Coronary artery (tissue), 2 donors: ENCODE measurements at places on chromosomes 16 and 17.

DNA sequence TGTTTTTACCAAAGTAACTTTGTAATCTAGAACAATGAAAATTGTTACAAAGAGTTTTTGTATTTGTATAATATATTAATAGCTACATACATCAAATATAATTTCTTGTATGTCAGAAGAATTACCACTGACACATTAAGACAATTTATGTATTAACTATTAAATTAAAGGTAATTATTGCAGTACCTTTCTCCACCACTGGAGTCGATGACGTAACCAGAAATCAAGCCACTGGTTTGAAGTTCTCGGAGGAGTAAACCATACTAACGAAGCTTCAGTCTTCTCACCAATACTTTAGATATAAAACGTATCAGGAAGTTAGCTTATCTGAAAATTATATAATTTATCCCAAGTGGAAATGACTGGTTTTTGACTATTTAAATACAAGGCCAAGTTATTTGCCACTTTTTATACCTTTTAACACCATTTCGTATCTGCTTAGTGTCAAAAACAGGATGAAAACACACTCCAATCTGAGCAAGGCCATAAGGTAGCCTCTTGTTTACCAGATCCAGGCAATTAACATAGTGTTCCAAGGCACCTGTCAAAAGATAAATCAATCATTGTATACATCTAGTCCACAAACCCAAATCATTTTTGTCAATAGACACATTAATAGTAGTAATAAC lies 4.3 kb downstream of the POLG2 start:
- DNase-seq: no peak

GRCh38 chr17:35256629-35257028 lies 13.8 kb downstream of the SLFN5 start:
- no peak for DNase-seq

DNA sequence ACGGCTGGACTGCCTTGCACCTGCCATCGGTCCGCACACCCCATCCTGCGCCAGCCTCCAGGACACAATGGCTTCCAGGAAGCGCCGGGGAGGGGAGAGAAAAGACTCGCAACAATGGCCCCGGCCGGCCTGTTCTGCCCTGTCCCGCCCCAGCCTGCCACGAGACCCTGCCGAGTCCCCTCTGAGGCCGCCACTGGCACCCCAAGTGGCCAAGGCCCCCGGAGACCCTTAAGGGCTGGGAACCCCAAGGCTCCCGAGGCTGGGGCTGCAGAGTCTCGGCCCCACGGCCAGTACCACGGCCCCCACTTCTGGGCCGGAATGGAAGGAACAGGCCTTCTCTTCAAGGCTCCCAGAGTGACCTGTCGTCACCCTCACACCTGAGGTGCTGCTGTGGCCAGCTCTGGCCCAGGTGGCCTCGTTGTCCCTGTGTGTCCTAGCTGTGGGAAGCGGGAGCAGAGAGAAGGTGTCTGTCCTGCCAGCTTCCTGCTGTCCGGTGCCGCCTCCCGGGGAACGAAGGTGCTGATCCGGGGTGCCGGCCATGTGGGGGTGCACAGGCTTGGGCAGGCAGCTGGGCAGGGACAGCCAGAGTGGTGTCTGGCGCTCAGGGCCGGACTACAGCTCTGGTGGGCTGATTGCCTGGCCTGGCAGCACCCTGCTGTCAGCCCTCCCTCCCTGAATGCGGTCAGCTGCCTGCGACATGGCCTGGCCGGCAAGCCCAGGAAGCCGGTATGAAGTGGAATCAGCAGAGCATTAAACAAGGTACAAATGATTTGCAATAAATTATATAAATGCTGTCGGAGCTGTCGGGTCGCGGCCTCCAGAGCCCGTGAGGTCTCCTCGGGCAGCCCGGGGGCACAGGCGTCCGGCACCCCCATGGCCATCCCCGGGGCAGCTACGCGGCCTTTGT lies 8.2 kb upstream of the CACNA1H start:
- DNase-seq: no peak

DNA sequence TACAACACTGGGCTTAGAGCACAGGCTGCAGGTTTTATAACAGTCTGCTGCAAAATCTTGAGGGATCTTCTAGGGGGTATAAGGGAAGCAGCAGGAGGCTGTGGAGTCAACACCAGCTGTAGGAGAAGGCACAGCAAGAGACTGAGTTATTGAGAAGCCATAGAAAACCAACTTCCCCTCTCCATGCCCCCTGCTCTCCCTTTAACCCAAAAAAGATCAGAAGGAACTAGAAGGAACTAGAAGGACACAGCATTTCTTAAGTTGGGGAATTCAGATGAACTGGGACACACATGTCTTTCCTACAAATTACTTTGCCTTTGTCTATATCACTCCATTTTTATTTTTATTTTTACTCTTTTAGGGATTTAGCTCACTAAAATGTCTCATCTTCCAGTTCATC lies 6.2 kb upstream of the CCL18 start:
- DNase-seq: no peak

DNA sequence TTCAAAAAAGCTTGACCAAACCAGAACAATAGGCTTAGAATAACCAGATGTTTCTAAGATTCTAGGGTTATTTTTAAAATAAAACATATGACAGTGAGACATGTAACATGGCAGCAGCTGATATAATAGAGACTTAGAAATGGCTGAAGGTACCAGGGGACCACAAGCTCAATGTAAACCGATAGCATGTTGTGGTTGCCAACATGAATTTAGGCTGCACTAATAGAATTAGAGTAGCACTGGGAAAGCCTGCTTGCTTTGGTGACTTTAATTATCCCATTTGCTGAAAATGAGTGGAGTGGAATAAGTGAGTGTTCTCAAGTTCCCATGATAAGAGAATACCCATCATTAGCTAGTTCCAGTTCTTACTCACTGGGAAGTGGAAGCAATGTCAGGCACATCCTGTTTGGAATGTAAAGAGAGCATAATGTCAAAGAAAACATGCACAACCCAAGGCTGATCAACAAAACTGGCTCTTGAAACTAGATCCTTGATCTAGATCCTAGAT lies 621.2 kb upstream of the CDH5 start:
- DNase-seq: no peak

DNA sequence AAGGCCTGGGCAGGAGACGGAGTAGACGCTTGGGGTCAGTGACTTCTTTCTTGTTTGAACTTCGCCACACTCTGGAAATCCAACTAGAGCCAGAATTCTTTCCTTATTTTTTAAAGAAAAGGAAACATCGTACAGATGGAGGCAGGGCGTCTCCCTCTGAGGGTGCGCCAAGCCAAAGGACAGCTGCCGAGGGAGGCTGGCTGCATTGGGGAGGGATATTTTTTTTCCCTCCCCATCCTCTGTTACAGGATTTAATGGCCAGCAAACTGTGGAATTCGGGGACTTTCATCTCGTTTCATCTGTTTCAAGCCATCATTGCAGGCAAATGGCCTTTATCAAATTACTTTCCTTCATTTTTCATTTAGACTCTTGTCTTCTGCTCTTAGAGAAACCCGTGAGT lies 15.9 kb downstream of the CDK5R1 start:
- no peak for DNase-seq

DNA sequence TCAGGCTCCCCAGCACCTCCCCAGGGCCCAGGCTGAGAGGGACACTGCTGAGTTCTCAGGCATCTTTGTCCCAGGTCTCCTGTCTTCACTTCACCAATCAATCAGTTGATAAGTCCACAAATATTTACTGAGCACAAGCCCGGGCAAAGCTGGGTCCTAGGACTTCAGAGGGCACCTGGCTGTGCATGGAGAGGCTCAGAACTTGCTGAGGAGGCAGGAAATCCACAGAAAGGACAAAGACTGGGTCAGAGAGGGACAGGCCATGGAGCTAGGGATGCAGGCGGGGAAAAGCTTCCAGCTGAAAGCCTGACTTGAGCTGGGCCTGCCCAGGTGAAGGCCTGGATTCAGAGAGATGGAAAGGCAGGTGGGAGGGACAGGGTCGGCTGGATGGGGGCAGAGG lies 33.2 kb upstream of the C1QL1 start:
- DNase-seq: no peak
